Left forelimb (tissue), 1 donor: ENCODE measurements at places on chromosomes 4 and X.

GRCh38 chr4:171846893-171847292, 33.7 kb downstream of the GALNTL6 start:
- no peak for DNase-seq

- DNase-seq, result peak; percentile 68
Measured at GRCh38 chrX:138711399-138712347, at the start of gene FGF13. TSS of gene FGF13 (minus strand) at chrX:138711717. CDS start at chrX:138711003, 714 bp downstream.

DNA sequence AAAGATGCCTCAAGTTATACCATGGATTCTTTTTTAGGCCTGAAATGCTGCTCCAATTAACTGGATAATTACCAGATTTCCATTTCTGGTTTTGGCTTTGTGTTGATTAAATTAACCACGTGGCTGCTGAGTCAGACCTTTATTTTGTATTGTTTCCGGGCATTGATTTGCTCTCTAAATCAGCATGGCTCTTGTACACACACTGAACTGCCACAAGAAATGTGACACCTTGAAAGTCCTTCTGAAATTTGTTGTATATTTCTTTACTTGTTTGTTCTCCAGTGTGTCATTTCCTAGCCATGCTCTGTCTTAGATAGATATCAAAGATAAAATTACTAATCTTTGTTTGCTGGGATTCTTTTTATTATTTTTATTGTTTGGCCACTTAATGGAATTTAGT, 11.7 kb downstream of the MTTP start:
- no peak for DNase-seq

GRCh38 chr4:140256335-140256734, 102.4 kb upstream of the MAML3 start:
- no peak for DNase-seq

- no peak for DNase-seq
Measured at GRCh38 chr4:137076908-137077307, 455.4 kb downstream of the PCDH18 start.

DNA sequence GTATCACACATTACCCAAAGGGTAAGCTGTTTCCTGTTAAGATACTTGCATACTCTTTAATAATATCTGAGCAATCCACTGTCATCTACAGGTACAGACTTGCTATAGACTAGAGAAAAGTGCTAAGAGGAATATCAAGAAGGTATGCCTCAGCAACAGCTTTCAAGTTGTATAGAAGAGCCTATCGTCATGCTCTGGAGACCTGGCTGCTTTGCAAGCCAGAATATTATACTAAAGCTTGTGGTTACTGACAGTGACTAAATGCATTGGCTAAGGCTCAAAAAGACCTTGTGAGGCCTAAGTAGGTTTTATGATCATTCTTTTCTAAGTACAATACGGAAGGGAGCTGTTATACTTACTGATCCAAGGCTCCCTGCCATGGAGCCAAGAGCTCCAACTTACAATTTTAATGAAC, 11.3 kb downstream of the LAMP2 start:
- DNase-seq, result no peak

- DNase-seq, result no peak
Measured at GRCh38 chrX:936979-937769, 275.3 kb downstream of the CRLF2 start.

GRCh38 chr4:87153078-87153870, 67.1 kb downstream of the KLHL8 start:
- DNase-seq, result no peak

DNA sequence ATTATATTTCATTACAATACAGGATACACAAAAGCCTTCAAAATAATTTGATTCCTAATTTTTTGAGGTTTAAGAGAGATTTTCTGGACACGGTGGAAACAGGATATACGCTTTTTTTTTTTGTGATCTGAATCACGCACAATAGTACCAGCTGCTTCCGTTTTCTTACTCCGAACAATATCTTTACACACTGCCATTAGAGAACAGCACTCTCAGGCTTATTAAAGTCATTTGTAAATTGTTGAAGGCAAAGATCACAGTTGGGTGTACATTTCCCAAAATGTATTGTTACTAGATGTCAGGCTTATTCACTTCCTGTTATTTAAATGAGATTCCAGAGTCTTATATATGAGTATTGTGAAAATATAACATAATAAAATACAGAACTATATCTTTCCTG, 71.5 kb downstream of the TMEM47 start:
- DNase-seq, result no peak

DNA sequence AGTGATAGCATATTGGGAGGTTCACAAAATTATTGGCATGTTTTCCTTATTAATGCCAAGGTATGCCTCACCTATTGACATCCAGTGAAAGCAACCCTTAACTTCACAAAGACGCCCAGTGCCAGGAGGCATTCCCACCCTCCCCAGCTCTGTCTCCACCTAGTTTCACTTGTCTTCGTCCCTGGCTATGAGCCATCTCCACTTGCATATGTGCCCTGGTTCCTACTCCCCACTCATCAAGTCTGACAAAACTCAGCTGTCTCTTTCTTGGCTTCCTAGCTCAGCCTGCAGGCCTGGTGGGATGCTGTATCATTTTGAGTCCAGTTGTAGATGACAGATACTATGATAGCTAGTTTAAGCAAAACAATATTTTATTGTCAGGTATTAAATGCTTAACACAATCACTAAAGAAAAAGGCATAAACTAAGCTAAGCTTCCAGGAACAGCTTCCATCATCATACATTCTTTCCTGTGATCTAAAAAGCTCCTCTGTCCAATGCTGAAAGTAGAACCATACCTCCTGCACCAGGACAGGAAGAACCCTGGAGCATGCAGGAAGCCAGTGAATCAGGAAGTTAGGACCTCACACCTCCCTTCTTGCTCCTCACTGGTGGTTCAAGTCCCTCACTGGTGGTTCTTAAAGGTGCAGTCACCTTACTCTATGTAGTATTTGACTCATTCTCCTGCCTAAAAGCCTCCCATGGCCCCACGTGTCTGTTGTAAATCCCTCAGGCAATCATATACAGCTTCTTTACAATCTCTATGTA, 410.3 kb upstream of the RASGEF1B start:
- no peak for DNase-seq

GRCh38 chr4:83490876-83491450, 6.1 kb upstream of the ABRAXAS1 start:
- DNase-seq, result no peak

- DNase-seq, result no peak
Measured at GRCh38 chr4:124431653-124432192, 280.8 kb downstream of the ANKRD50 start.
